Left lung (tissue), 14 donors: ENCODE measurements at places on chromosomes 3 and 15. TPM values are rescaled to one million over a fixed set of nuclear protein-coding genes. Genes with fewer than 3 reads are reported as not detected.
A peak's percentile ranks its signal among the peaks of the same experiment; 100 is the strongest.

The TM6SF1 gene
- total RNA-seq = 13.0 TPM

DNA sequence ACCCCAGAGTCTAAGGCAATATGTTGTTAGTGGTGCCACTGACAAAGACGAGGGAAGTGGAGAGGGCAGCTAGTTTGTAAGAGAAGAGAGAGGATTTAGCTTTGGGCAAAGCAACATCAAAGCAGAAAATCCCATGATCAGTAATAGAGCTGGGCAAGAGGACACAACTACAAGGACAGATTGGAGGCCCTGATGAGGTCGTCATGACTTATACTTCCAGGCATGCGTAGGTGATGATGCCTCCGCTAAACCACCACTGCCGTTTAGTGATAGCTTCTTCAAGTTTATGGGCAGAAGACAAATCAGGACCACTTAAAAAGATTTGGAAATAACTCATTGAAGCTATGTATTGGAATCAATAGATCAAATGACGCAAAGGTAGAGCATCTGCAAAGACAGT is 2.6 kb downstream of the HRG start:
- no peak overlapping the region for H3K27ac ChIP-seq
- no peaks in the 10 kb centered on the region for H3K27me3 ChIP-seq
- H3K4me1 ChIP-seq = no peaks in the 10 kb centered on the region
- no peak overlapping the region for H3K4me3 ChIP-seq

DNA sequence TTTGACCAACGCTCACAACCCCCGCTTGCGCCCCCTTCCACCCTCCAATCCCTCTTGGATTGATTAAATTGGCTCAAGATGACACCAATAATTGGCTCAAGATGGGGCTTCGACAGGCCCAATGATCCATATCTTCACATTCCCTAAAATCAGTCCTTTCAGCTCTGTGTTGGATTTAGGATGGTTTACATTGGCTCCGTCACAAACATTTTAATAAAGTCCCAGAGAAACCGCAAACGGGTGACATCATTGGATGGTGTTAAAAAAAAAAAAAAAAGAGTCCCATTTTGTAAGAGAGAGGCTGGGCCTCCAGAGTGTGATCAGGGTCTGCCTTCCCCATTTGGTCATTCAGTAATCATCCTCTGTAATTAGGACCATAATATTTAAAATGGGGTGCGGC is 113.4 kb upstream of the MRPS22 start:
- DNase-seq = no peak
- no peaks in the 10 kb centered on the region for H3K4me1 ChIP-seq
- H3K4me3 ChIP-seq = no peak overlapping the region
- no peak overlapping the region for H3K27ac ChIP-seq

DNA sequence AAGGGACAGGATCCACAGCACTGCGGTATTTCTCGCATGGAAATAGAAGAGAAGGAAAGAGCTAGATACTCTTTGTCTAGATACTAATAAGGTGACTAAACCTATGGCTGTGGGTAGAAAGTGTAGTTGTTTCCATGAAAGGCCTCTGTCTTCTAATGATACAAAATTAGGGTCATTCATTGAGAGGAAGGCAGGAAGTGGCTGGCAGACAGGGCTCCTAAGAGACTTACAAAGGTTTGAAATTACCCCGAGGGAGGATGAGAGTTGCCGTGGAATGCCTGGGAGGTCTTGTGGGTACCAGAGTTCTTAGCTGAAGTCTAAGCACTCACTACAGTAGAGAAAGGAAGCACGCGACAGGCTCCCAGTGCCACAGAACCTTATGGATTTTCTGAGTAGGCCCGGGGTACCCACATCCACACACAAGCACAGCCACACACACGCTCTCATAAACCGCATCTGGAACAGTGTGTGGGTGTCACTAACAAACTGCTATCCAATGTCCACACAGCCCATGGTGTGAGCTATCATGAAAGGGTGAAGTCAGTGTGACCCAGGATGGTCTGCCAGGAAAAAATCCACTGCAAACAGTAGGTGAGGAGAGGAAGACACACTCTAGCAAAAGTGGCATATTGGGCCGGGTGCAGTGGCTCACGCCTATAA is 221.4 kb downstream of the FAM43A start:
- DNase-seq = no peak
- H3K4me1 ChIP-seq = no peaks in the 10 kb centered on the region
- no peaks in the 10 kb centered on the region for H3K36me3 ChIP-seq
- H3K27me3 ChIP-seq = no peaks in the 10 kb centered on the region
- H3K27ac ChIP-seq = no peak overlapping the region

- no peak for DNase-seq
- no peaks in the 10 kb centered on the region for H3K4me1 ChIP-seq
- H3K27me3 ChIP-seq = no peaks in the 10 kb centered on the region
These were observed 105.7 kb downstream of the SNRPN start for GRCh38 chr15:25060472-25060803.

DNA sequence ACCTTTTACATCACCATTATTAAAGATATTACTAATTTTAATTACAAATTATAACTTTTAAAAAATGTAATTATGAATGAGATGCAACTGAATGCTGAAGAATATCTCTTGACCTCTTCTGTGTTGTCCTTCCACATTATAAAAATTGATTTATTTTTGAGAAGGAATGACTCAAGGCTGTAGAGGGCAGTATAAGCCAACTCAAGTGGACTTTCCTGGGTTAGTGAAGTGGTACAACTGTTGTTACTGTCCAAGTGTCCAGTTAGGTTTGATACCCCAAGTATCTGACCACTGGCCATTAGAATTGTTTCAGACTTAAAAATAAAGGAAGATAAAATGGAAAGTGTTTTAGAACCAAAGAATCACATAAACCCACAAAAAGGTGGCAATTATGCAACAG is 51.9 kb downstream of the BBX start:
- H3K36me3 ChIP-seq = no peaks in the 10 kb centered on the region
- H3K4me3 ChIP-seq = no peak overlapping the region
- no peaks in the 10 kb centered on the region for H3K27me3 ChIP-seq
- DNase-seq = no peak

DNA sequence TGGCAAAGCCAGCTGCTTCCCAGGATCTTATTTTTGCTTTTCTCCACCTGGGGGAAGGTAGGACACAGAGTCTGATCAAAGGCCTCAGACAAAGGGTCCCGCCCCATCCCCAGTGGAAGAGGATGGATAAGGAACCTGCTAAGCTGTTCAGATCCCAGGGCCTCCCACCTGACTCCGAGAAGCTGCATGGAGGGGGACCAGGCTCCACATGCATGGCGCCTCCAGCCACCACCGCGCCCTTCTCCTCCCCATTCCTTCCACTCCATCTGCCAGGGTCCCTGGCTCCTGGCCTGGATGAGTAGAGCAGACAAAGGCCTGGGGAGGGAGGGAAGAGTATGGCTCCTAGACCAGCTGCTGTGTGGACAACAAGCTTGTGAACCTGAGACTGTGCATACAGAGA is 20.0 kb upstream of the CRABP1 start:
- no peaks in the 10 kb centered on the region for H3K4me1 ChIP-seq
- H3K4me3 ChIP-seq = no peak overlapping the region
- no peaks in the 10 kb centered on the region for H3K27me3 ChIP-seq
- H3K36me3 ChIP-seq = no peaks in the 10 kb centered on the region

GRCh38 chr3:167820102-167820865 is 84.8 kb downstream of the SERPINI1 start:
- H3K27me3 ChIP-seq = no peaks in the 10 kb centered on the region
- H3K4me3 ChIP-seq = no peak overlapping the region
- no peaks in the 10 kb centered on the region for H3K36me3 ChIP-seq
- H3K4me1 ChIP-seq = no peaks in the 10 kb centered on the region
- H3K27ac ChIP-seq = no peak overlapping the region

DNA sequence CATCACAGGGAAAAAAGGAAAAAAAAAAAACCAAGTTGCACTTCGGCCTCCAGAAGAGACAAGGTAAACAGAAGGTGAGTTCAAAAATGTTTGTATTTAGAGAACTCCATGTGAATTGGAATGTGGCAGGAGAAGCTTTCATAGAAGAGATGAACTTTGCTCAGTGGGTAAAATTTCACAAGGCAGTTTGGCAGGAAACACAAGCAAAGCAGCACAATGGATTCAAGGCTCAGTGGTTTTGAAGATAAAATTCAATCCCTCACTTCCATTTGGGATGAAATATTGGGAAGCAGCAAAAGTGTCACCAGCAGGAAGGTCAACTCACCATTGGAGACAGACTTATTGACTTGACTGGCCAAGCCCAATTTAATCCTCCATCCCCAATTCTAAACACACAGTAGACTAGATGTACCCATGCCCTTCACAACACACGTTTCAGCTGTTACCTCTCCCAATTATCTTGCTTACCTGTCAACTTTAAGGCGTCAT is 256.7 kb upstream of the ICE2 start:
- no peak for DNase-seq
- no peak overlapping the region for H3K4me3 ChIP-seq
- no peak overlapping the region for H3K27ac ChIP-seq
- H3K27me3 ChIP-seq = no peaks in the 10 kb centered on the region
- no peaks in the 10 kb centered on the region for H3K36me3 ChIP-seq
- H3K4me1 ChIP-seq = no peaks in the 10 kb centered on the region

The PLA2G4D gene
- total RNA-seq = 0.15 TPM

GRCh38 chr3:146834917-146835316 is 229.8 kb upstream of the PLSCR5 start:
- H3K4me3 ChIP-seq = no peak overlapping the region
- H3K4me1 ChIP-seq = no peaks in the 10 kb centered on the region
- H3K36me3 ChIP-seq = no peaks in the 10 kb centered on the region
- DNase-seq = no peak
- no peaks in the 10 kb centered on the region for H3K27me3 ChIP-seq

DNA sequence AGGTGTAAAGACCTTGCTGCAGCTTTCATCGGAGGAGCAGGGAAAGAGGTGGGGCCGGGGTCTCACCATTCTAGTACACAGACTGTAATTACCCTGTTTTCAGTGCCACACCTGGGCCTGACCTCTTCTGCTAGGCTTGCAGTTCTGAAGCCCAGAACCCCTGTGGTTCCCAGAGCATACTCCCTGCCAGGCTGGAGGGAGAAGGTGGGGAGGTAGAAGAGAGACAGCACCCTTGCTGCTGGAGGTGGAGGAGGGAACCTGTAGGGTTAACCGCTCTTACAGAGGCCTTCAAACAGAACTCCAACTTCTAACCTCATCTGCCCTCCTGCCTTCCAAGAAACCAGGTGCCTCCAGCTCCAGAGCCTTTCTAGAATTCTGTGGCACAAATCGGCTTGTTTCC is 27.0 kb downstream of the PCOLCE2 start:
- H3K4me1 ChIP-seq = peaks cover 17% of the 10 kb centered on the region
- no peak overlapping the region for H3K27ac ChIP-seq
- DNase-seq = no peak
- peaks cover 5% of the 10 kb centered on the region for H3K27me3 ChIP-seq

GRCh38 chr3:106197532-106198194 is 328.9 kb upstream of the CBLB start:
- H3K27ac ChIP-seq = no peak overlapping the region
- no peaks in the 10 kb centered on the region for H3K4me1 ChIP-seq
- H3K36me3 ChIP-seq = no peaks in the 10 kb centered on the region
- H3K4me3 ChIP-seq = no peak overlapping the region
- no peak for DNase-seq

GRCh38 chr3:180678231-180678630 is 1.1 kb downstream of the CCDC39 start:
- H3K4me1 ChIP-seq = peaks cover 4% of the 10 kb centered on the region
- peaks cover 48% of the 10 kb centered on the region for H3K27me3 ChIP-seq
- no peak overlapping the region for H3K4me3 ChIP-seq

GRCh38 chr3:187919048-187919447 is 173.8 kb upstream of the BCL6 start:
- no peak overlapping the region for H3K27ac ChIP-seq
- H3K27me3 ChIP-seq = no peaks in the 10 kb centered on the region
- DNase-seq = no peak
- no peak overlapping the region for H3K4me3 ChIP-seq
- H3K36me3 ChIP-seq = no peaks in the 10 kb centered on the region

The GOLGA6L4 gene
- total RNA-seq = 2.1 TPM

DNA sequence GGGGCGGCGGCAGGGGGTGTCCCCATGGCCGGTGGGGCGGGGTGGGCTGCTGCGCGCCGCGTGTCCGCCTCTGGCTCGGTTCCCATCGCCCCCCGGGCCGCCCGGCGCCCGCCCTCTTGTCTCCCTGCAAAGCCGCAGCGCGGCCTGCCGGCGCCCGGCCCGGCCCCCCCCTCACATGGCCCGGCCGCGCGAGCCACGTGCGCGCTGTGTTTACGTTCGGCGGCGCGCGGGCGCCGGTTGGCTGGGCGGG is 502 bp downstream of the NR1D2 start:
- peak overlapping the region; percentile 77 for H3K4me3 ChIP-seq
- H3K27ac ChIP-seq = peak overlapping the region; percentile 92
- no peaks in the 10 kb centered on the region for H3K36me3 ChIP-seq

The SOX14 gene
- total RNA-seq = not detected

DNA sequence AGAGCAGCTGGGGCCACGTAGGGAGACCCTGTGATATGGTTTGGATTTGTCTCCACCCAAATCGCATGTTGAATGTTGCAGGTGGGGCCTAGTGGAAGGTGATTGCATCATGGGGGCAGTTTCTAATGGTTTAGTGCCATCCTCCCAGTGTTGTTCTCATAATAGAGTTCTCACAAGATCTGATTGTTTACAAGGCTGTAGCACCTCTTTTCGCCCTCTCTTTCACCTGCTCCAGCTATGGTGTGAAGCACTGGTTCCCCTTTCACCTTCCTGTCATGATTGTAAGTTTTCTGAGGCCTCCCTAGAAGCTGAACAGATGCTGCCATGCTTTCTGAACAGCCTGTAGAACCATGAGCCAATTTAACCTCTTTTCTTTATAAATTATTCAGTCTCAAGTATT is 198.9 kb upstream of the CBLB start:
- H3K36me3 ChIP-seq = no peaks in the 10 kb centered on the region
- H3K4me3 ChIP-seq = no peak overlapping the region
- no peaks in the 10 kb centered on the region for H3K27me3 ChIP-seq
- no peak overlapping the region for H3K27ac ChIP-seq
- H3K4me1 ChIP-seq = no peaks in the 10 kb centered on the region
- no peak for DNase-seq

DNA sequence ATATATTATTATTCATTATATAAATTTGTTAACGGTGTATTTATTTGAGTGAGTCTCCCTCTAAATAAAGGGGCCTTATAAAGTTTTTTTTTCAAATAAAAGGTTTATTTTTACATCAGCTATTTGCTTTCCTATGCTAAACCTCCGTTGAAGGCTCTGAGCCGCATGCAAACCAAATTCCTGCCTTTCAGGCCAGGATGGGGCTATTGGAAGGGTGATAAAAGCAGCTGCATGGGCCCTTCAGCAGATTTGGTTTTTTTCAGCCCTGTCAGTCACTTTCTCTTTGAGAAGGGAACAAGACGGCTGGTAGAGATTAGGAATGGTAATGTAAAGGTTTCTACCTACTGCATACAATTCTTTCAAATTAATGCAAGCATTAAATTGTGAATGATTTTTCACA is 244.2 kb downstream of the WNT5A start:
- no peaks in the 10 kb centered on the region for H3K27me3 ChIP-seq
- no peaks in the 10 kb centered on the region for H3K36me3 ChIP-seq
- no peak for DNase-seq
- no peaks in the 10 kb centered on the region for H3K4me1 ChIP-seq

The TMEM40 gene
- not detected for total RNA-seq

GRCh38 chr3:147945968-147946519 is 536.9 kb downstream of the ZIC1 start:
- no peaks in the 10 kb centered on the region for H3K4me1 ChIP-seq
- no peaks in the 10 kb centered on the region for H3K27me3 ChIP-seq
- H3K27ac ChIP-seq = peak overlapping the region; percentile 63

GRCh38 chr3:14774431-14774830 is 44.3 kb upstream of the FGD5 start:
- no peak overlapping the region for H3K27ac ChIP-seq
- no peaks in the 10 kb centered on the region for H3K27me3 ChIP-seq
- no peaks in the 10 kb centered on the region for H3K4me1 ChIP-seq
- DNase-seq = no peak
